Stimulated activated CD4-positive, alpha-beta T cell treated with anti-CD3 and anti-CD28 coated beads, TNF-alpha, amount 100 ng/mL, for 24 hours (primary cell): ENCODE measurements at places on chromosomes 5 and 9.

- DNase-seq, result no peak
These were observed 129.0 kb upstream of the WWC1 start for GRCh38 chr5:168162464-168162863.

DNA sequence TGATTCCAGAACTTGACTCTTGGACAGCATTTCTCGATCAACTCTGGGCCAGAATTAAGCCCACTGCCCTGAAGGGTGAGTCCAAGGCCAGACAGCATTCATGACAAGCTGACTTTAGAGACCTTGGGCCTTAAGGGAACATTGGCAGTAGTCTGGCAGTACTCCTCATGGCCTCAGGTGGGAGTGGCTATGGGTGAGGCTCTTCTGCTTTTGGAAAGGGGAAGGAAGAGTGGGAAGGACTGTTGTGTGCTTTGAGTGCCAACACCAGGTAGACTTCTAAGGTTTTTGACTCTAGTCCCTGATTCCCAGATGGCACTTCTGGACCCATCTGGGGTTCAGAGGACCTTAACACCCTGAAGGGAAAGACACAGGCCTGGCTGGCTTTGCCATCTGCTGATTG, 530.4 kb downstream of the ACTL7B start:
- no peak for DNase-seq

DNA sequence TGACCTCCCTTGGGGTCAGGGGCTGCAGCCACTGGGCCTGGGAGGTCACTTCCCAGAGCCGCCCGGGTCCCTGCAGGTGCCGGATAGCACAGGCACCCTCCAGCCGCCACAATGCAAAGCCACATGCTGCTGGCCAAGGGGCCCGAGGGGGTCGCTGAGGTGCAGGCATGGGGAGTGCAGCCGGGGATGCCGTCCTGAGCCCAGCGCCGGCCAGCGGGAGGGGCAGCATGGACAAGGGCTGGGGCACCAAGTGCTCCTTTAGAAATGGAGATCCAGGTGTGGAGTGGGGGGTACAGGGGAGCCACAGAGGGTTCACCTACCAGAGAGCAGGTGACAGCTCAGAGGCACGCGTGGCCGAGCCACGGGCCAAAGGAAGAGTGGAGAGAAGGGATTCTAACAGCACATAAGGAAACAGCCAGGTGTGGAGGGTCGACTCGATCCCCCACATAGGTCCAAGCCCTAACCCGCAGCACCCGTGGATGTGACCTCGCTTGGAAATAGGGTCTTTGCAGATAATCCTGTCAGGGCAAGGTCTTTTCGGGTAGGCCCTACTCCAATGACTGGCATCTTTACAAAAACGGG, 24.7 kb downstream of the ZDHHC11B start:
- DNase-seq, result no peak

DNA sequence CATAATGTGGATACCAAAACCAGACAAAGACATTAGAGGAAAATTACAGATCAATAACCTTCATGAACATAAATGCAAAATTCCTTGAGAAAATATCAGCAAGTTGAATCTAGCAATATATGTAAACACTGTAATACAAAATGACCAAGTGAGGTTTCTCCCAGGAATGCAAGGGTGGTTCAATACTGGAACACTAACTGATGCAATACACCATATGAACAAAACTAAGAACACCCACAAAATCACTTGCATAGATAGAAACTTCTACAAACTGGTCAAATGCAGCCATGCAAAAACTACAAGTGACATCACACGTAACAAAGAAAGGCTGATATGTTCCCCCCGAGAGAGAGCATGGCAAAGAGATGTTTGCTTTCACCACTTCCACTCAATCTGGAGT, 55.6 kb downstream of the NACC2 start:
- no peak for DNase-seq

- no peak for DNase-seq
These were observed 102.7 kb upstream of the TAF11L2 start for GRCh38 chr5:17395106-17395880.

- peak; percentile 50 for DNase-seq
These were observed 580 bp downstream of the ERAP1 start for GRCh38 chr5:96807075-96807654.
